ENCODE measurements at places on chromosomes 16 and 17.

DNA sequence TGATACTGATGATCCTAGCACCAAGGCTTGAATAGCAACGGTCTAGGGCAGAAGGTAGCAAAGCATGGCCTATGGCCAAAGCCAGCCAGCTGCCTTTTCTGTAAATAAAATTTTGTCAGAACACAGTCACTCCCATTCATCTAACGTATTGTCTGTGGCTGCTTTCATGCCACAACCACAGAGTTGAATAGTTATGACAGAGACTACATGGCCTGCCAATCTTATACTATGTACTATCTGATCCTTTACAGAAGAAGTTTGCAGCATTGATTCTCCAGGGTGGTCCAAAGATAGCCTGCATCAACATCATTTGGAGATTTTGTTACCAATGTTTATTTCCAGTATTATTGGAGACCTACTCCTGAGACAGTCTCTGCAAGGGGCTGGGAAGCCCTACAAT, 19.9 kb upstream of the MMD start:
- no peak for DNase-seq

GRCh38 chr17:49985310-49985990, 9.6 kb downstream of the DLX3 start:
- no peak for DNase-seq

- DNase-seq, result no peak
These were observed 14.0 kb downstream of the ERN1 start for GRCh38 chr17:64115822-64116534.

- no peak for DNase-seq
These were observed 5.3 kb downstream of the ZNF469 start for GRCh38 chr16:88387941-88388627.

DNA sequence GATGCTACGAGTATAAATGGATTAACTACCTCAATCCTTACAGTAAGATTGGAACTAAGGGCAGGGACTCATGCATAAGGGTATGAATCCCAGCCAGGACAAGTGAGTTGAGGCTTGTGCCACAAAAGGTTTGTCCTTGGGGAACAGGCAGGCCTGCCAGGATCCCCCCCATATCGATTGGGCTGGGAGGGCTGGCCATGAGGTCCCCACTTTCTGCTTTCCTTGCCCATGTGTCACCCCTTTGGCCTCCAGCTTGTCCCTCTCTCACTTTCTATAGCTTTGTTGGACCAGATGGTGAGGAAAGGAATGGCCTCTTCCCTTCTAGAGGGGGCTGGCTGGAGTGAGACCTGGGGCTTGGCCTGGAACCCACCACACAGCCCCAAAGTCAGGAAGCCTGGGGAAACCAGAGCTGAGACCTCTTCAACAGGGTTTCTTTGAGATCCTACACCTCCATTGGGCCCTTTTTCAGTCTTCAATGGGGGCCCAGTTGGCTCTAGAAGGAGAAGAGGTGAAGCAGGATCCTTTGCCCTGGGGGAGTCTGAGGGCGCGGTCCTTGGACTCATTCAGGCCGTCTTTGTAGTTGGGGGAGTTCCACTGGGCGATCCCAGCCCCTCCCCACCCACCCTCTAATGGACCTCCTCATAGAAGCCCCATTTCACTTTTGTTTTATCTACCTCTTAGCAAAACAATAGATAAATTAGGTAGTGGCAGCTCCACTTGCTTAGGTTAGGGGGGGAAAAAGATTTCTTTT, 57.3 kb downstream of the IGF2BP1 start:
- DNase-seq, result no peak

GRCh38 chr17:39527220-39527813, 66.0 kb downstream of the CDK12 start:
- DNase-seq, result no peak

DNA sequence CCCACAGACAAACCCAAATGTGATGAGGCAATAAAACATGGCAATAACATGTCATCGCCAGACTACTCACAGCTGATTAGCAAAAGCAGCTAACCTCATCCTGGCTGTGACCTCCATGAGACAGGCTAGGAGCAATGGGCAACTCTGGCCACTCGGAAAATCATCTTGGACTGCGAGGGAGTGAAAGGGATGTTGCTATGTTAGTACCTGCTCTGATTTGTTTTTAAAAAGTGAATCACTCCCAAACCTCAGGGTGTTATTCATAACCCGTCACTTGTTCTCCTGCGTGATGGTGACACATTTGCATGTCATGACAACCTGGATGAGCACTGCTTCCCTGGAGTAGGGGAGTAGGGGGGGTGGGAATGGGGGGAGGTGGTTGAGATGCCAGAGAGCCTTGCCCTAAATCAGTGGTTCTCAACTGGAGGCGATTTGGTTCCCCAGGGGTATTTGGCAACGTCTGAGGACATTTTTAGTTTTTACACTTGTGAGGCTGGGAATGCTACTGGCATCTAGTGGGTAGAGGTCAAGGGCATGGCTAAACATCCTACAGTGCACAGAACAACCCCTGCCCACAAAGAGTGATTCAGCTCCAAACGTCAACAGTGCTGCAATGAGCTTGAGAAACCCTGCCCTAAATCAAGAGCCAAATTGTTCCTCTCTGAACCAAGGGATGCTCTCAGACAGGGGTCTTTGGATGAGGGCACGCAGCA, 241.7 kb downstream of the SOX9 start:
- DNase-seq, result no peak

DNA sequence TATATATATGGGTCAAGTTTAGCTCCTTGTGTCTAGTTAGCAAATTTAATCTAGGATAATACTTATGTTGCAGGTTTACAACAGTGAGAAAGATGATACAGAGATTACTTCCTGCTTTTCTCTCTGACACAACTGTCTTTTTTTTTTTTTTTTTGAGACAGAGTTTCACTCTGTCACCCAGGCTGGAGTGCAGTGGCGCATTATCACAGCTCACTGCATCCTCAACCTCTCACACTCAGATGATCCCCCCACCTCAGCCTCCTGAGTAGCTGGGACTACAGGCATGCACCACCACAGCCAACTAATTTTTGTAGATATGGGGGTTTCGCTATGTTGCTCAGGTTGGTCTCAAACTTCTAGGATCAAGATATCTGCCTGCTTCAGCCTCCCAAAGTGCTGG, 706.9 kb upstream of the SOX9 start:
- DNase-seq, result no peak

DNA sequence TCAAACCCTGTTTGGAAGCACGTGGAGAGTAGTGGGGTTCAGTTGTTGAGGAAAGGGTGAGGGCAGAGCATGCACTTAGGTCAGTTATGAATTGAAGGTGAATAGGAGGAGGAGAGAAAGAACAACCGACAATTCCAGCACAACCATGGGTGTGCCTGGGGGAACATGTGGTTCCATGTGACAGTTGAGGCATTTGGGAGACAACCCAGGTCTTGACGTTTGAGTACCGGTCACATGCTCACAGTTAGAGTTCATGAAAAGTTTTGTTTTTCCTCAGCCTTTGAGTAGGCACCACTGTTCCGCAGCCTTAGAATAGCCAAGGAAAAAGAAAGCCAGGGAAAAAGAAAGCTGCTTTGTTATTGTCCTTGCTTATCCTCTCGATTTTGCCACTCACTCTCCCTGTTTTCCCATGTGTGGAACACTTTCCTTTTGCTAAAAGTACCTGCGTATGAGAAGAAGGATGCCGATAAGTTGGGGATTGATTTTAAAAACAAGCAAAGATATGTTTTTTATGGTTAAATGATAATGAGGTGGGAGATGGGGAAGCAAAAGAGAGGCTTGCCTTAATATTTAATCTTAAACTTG, 25.6 kb upstream of the ABCC11 start:
- DNase-seq, result no peak

- no peak for DNase-seq
These were observed 116.4 kb upstream of the SMURF2 start for GRCh38 chr17:64778240-64779097.

DNA sequence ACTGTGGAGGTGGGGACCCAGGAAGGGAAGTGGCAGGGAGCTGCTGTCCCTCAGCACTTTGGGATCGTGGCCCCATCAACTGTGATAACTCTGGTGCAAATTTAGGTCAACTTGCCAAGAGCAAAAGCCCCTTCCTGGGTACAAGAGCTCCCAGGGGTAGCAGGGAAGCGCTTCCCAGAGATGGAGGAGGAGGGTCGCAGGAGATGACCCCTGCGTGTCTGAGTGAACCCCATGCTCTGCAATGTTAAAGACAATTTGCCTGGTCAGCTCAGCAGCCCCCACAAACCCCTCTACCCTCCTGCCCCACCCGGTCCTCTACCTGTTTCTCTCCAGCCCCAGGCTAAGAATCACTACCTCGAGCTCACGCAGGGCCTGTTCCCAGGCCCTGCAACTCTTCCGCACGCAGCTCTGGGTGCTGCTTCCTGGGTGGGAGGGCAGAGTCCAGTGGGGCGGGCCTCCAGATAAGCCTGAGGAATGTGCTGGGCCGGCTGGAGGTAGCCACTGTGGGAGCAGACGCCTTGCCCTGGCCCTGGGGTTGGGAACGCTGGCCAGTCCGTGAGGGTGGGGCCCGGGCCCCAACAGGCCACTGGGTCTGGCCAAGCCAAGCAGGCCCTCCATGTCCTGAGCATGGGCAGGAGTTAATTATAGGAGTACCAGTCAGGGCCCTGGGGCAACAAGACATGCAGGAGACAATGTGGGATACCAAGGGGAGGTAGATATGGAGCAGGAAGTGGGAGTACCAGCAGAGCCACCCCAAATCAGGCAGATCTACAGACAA, 6.1 kb downstream of the DOK4 start:
- DNase-seq, result no peak

- no peak for DNase-seq
These were observed 59.8 kb downstream of the ADCY9 start for GRCh38 chr16:4056161-4057105.

- no peak for DNase-seq
These were observed 29.8 kb downstream of the ITGAE start for GRCh38 chr17:3771140-3771539.

- no peak for DNase-seq
These were observed 82.2 kb downstream of the MYO1D start for GRCh38 chr17:32794533-32795246.
